ENCODE measurements at places on chromosomes 6 and 20.
A peak's percentile ranks its signal among the peaks of the same experiment; 100 is the strongest.

DNA sequence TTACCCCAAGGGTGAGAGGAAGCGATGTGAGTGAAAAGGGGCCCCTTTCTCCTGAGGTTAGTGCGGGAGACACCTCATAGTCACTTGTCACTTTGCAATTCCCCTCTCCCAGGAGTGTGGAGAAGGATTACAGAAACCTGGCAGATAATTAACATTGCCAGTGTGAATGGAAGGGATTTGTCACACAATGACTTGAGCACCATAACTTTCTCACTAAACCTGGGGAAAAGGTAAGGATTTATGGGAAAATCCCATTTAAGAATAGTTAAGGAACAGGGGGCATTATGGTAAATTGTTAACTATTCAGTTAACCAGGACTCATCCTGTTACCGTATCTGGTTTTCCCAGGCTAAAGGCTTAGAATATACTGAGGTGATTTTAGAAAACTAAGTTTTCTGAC is 219.5 kb upstream of the JAG1 start:
- no peak for DNase-seq

DNA sequence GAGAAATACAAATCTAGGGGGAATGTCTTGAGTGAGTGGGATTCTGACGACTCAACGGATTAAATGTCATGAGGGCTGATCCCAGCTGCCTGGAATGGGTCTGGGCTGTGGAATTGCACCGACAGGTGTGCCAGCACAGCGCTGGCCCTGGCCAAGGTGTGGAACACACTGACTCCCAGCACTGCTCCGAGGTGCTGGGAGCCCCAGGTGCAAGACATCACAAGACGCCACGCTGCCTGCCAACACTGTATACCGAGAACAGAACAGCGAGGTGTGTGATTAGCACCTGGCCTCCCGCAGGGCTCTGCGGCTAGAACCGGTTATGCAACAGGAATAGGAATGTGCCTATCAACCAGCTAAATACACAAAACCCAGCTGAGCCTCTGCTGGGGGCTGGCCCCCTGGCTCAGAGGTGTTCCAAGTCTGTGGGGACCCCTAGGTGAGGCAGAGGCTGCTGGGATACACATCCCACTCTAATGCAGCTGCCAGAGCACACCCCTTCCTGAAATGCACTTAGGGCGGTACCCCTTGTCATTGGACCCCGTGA is 24.8 kb upstream of the APMAP start:
- no peak for DNase-seq

DNA sequence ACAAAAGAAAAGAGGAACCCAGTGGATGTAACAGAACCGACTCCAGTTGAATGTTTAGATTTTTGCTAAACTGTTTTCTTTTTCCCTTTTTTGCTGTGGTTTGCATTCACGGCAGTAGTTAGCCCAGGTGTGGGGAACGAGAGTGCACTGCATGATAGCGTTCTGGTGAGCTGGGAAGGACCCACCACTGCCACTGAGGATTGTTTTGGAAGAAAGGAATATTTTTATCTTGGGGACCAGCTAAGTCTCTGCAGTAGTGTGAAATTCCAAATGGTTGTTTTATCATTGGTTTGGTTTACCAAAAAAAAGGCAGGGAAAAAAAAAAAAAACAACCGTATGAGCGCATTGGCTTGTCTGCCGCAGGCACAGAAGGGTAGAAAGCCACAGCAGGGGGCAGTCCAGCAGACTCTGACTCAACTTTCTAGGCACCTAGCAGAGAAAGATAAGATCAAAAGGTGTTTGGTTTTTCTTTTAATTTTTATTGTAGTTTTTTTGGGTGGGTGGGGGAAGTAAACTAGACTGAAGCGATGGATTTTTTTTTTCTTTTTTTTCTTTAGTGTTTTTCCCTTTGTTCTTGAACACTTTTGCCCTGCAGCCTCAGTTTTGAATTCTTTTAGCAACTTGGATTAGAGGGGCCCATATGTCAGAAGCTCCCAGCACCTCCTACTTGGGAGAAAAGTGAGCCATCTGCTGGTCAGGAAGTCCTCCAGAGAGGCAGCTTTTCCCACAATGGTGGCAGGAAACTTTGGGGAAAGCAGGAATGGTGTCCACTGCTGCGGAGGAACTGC is 13.5 kb upstream of the RAB5IF start:
- peak; percentile 59 for DNase-seq

- no peak for DNase-seq
These were observed 103.4 kb upstream of the FOXA2 start for GRCh38 chr20:22687676-22688349.

DNA sequence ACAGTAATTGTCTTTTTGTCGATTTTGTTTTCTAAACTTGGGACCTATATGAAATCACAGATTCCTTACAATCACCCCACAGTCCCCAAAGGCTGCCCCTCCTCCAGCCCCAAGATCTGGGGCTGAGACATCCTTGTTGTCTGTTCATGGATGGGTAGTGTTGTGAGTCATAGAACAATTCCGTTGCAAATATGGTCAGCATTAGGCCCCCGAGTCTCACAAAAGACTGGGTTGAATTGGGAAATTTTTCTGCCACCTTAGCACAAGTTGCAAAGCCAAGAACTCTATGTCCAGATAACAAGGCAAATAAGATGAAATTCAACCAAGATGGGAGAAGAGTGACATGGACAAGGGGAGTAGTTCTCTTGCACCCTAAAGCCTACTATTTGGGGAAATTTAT is 10.5 kb upstream of the TAB2 start:
- peak; percentile 64 for DNase-seq

GRCh38 chr6:160378218-160378617 is 30.0 kb downstream of the SLC22A3 start:
- DNase-seq = no peak

DNA sequence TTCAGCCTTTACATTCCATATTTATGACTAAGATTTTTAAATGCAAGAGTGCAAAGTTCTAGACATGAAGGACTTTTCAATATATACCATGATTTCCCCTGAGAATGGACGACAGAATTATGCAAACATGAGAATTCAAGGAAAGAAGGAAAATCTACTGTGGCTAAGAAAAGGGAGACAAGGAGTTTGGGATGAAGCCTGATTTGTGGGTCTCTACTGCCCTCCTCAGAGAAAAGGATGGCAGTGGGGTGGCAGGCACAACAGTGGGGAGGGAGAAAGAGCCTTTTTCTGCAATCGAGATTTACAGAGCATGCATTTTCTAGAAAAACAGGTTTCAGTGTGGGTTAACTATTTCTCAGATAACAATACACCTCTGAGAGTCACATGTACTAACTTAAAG is 466.9 kb upstream of the NRSN1 start:
- DNase-seq = peak; percentile 38

DNA sequence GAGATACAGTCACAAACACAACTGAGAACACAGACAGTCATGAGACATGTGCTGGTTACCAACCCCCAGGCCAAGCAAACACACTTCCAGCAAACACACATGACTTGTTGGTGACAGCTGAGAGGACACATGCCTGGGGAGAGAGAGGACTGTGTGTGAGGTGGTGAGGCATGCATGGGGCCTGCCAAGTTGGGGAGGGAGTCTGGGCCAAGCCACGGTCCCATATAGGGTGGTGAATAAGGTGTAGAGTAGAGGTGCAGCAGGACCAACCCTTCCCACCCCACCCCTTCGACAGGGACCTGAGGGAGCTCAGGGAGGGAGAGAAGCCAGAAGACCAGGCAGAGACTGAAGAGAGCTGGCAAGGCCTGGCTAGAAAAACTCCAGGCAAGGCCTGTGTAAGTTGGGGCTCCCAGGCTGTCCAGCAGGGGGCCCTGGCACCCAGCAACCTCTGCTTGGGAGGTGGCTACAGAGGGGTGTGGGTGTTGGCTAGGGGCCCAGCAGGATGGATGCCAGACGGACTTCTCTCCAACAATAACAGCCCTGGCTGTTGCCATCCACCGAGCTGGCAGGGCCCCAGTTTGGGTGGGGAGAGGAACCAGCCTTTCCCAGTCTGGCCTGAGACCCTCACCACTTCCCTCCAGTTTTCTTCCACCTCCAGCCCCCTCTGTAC is 2.0 kb upstream of the SLC29A1 start:
- peak; percentile 78 for DNase-seq

GRCh38 chr6:143695969-143696663 is 18.4 kb downstream of the PHACTR2 start:
- peak; percentile 41 for DNase-seq

GRCh38 chr20:17965042-17965697 is 3.4 kb downstream of the SNX5 start:
- DNase-seq = no peak

DNA sequence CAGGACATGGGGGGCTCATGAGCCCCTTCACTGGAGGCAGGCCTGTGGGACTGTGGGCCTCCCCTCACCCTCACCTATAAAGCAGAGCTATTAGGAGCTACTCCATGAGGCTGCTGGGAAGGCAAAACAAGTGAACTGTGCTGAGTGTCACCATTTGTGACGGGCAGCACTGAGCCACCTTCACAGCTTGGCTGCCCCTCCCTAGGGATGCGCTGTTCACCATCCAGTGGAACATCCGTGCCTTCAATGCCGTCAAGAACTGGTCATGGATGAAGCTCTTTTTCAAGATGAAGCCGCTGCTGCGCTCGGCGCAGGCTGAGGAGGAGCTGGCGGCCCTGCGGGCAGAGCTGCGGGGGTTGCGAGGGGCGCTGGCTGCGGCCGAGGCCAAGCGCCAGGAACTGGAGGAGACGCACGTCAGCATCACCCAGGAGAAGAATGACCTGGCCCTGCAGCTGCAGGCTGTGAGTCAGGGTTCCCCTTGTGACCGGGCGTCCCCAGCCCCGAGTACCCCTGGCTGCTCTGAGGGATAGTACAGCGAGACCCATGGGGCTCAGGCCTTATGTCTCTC is 38.4 kb downstream of the MYH7B start:
- no peak for DNase-seq

DNA sequence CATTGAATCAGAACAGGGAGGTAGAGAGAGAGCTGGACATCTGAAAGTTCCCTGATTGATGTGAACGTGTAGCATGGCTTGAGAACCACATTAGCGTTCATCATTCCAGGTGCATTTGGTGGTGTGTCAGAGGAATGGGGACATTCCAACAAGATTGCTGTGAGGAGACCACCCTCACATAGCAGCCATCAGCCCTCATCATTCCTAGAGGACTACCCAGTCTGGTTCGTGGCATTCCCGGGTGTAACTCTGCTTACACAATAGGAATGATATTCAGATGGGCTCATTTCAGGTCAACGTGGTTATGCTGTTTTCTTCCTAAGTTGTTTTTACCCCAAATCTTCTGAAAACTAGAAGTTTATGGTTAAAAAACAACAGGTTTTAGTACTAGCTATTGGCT is 62.2 kb upstream of the KLHL31 start:
- no peak for DNase-seq

- no peak for DNase-seq
These were observed 136.2 kb downstream of the ERMARD start for GRCh38 chr6:169887529-169888140.

DNA sequence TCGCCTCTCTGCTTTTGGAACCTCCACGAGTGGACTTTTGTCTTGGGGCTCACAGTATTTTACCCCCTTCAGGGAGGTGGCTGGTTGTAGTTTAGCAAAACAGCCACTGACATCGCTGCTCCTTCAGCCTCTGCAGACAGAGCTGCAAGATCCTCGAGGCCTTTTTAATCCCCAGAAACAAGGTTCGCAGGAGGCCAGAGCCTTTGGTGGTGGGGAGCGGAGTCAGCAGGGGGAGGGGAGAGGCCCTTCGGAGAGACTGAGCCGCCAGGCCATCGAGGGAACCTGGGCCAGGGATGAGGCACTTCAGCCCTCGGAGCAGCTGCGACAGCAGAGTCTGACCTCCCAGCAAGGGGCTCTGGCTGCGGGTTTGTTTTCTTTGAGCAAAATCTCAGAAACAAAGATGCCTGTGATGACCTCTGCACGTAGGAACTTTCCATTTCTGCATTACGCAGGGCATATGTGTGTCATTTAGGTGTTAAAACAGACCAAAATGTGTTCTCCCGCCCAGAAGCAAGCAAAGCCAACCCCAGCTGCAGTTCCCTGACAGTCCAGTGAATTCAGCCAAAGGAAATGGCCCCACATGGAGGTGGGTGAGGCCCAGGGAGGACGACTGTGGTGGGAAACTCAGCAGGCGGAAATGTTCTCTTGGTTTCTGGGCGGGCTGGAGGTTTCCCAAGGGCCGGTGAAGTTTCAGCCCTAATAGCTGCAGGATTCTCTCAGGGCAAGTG is 171.2 kb upstream of the SULF2 start:
- DNase-seq = no peak

- no peak for DNase-seq
These were observed 79.1 kb downstream of the SLC23A2 start for GRCh38 chr20:4922186-4922585.

DNA sequence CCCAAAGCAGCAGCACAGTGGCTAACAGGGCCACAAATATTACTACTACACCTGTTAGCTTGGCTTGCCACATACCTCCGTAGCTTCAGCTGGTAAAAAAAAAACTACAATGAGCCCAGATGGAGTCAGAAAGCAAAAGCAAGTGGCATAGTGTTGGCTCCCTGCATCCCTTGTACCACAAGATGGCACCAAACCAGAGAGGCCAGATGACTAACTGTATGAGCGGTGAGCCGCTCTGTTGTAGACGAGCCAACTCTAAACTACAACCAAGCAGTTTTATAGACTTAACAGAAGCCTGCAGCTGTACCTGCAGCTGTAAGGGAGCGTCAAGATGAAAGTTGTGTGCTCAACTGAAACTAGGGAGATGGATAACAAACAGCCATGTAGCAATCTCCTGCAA is 84.5 kb upstream of the MCHR2 start:
- peak; percentile 23 for DNase-seq

DNA sequence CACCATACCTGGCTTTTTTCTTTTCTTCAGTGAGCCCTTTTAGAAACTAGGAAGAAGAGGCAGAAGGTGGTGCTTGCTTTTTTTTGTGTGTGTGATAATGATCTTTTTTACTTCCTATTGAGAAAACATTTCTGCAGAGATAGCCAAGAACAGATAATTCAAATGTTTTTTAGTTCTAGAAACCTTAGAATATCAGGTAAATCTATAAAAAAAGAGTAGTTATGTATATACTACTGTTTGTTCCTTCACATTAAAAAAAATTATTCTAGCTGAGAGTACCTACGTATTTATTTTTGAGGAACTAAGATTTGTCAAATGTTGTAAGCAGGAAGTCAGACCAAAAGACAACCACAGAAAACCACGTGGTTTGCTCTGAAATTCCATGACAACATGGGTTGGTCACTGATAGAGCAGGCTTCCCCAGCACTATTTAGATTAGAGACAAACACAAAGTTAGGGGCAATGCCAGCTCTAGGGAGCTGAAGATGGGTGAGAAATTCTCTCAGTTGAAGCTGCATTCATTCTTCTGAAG is 12.8 kb downstream of the STK4 start:
- DNase-seq = peak; percentile 80

- no peak for DNase-seq
These were observed 66.1 kb upstream of the CTNNBL1 start for GRCh38 chr20:37627767-37628130.

- DNase-seq = no peak
These were observed 253.6 kb downstream of the ANKRD60 start for GRCh38 chr20:57974863-57975262.
